ENCODE measurements at places on chromosomes 2 and 18.
A peak's percentile ranks its signal among the peaks of the same experiment; 100 is the strongest.

GRCh38 chr18:76977108-76977621, 154.8 kb downstream of the ZNF236 start:
- DNase-seq, result no peak

DNA sequence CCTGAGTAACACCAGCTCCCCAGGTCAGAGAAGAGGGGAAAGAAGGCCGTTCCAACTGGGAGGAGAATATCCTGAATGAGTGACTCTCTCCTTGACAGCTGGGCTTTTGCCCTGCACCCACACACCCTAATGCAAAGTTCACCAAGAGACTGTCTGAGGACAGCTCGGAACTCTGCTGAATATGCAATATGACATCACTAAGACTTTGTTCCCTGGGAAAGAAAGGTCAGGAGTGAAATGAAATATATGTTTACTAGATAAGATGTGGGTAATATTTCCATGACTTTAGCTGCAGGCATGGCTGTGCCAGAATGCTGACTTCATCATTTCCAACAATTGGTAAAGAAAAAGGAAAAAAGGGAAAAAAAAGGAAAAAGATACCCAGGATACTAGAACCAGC, 488.2 kb upstream of the RAB6C start:
- DNase-seq, result no peak

- no peak for DNase-seq
These were observed 160.0 kb downstream of the PTGR3 start for GRCh38 chr18:75048776-75049454.

- no peak for DNase-seq
These were observed 715 bp upstream of the CFAP36 start for GRCh38 chr2:55518841-55519165.

GRCh38 chr2:112160283-112161250, 22.4 kb downstream of the FBLN7 start:
- no peak for DNase-seq

GRCh38 chr2:159971365-159972152, 90.9 kb downstream of the PLA2R1 start:
- DNase-seq, result no peak

DNA sequence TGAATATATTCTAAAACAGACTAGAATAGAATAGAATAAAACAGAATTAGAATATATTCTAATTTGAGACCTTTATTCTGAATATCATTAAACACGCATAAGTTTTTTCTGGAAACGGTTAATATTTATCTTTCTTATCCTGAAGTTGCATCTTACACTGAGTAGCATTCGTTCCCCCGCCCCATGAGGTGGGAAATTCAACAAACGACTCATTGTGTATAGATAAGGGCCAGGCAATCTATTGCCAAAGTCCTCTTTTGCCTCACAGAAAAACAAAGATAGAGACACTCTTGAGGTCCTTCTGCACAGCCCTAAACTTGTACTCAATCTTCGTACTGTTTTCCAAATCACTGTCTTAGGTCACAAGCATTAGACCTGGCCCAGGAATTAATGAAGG, 98.1 kb downstream of the COL6A3 start:
- no peak for DNase-seq

GRCh38 chr2:240566203-240567136, 1.8 kb upstream of the RNPEPL1 start:
- peak; percentile 92 for DNase-seq

- DNase-seq, result no peak
These were observed 116.7 kb upstream of the CHST9 start for GRCh38 chr18:27301615-27302378.

- DNase-seq, result no peak
These were observed 10.5 kb downstream of the CYTIP start for GRCh38 chr2:157433394-157433793.

- no peak for DNase-seq
These were observed 37.2 kb downstream of the DRC1 start for GRCh38 chr2:26438926-26439325.

DNA sequence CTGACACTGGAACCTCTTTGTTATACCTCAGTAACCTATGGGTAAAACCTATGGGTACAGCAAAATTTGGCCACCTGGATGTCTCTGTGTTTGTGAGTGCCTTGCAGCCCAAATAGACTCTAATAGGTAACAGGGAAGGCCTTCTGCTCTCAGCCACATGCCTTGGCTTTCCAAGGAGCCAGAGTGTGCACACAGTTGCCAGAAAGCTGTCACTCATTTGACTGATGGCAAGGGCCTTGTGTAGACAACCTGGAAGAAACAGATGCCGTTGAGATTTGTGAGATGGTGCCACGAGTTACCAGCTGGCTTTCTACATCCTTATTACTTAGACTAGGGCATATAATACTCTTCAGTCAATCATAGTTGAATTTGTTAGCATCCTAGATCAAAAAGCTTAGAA, 90.1 kb upstream of the RAB12 start:
- no peak for DNase-seq

- DNase-seq, result no peak
These were observed 143.6 kb downstream of the ALPK2 start for GRCh38 chr18:58484989-58485981.

- no peak for DNase-seq
These were observed 104.9 kb upstream of the LYPD6 start for GRCh38 chr2:149225446-149225845.

- no peak for DNase-seq
These were observed 359.3 kb downstream of the CMPK2 start for GRCh38 chr2:6506361-6506794.

- no peak for DNase-seq
These were observed 45.2 kb downstream of the GAREM1 start for GRCh38 chr18:32425466-32425865.

DNA sequence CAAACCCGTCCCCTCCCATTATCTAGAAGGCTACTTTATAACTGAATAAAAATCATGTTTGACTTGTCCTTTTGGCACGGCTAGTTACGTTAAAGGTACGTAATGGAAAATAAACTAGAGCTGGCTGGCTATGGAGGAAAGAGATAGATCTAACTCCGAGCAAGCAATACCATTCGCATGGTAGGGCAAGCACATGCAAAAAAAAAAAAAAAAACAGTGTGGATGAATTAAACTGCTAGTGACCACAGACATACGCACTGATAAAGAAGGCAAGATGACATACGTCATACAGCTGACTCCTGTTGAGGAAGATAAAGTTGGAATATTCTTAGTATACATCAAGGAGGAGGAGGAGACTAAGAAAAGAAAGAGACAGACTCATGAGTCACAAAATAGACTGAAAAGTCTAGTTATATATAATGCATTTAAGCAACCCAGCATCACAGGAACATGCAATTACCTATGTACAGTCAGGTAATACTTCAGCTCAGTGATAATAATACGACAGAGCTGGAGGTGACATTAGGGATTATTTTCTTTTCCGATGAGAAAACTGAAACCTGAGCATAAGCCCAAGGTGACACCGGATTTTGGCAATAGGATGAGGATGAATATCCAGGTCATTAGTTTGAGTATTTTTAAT, 37.9 kb upstream of the NARS1 start:
- no peak for DNase-seq

- DNase-seq, result no peak
These were observed 3.7 kb downstream of the FAM171B start for GRCh38 chr2:186697536-186697935.

GRCh38 chr2:181444654-181445053, 12.5 kb upstream of the ITGA4 start:
- DNase-seq, result no peak

- no peak for DNase-seq
These were observed 157.9 kb downstream of the ANKRD44 start for GRCh38 chr2:197152451-197153228.

GRCh38 chr2:100202567-100202966, 60.2 kb upstream of the AFF3 start:
- no peak for DNase-seq

GRCh38 chr2:3316456-3317276, 61.0 kb downstream of the EIPR1 start:
- no peak for DNase-seq

- no peak for DNase-seq
These were observed at the start of gene VAMP5 for GRCh38 chr2:85584354-85584856. Gene VAMP5, plus strand, starts transcription at chr2:85584431. Its CDS starts 60 bp downstream, at chr2:85584491.

GRCh38 chr18:76161983-76162382, 333.1 kb downstream of the ZNF516 start:
- DNase-seq, result no peak

- no peak for DNase-seq
These were observed 5.7 kb upstream of the EFR3B start for GRCh38 chr2:25036221-25036559.

DNA sequence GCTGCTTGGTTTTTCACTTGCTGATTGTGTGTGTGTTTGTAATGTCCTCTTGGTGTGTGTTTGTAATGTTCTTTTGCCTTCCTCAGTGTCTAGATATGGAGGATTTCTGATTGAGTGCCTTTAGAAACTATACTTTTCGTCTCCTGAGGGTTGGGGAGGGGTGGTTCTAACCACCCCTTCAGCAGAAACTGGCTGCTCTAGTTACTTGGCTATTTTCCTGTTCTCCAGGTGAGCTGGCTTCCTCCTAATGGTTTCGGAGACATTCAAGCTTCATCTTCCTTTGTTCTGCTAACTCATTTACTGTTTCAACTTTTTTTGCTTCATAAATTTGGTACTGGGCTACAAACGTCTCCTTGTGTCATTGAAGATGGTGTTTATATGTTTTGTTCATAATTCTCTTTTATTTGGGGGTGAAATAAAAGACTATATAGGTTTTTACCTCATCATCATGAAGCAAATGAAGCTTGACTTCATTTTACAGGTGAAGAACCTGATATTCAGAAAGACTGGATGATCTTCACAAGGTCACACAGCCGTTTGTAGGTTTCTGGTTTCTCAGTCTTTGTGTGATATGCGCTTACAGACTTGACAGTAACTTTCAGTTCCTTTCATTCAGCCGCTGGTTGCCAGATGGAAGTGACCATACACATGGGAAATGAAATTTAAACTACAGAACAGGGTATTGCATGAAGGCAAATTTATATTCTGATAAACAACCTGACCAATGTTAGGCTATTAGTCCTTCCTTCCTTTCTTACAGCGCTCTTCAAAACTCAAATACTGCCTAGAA, 238.5 kb downstream of the GALR1 start:
- DNase-seq, result no peak

- DNase-seq, result no peak
These were observed 61.9 kb upstream of the HK2 start for GRCh38 chr2:74772046-74772445.

DNA sequence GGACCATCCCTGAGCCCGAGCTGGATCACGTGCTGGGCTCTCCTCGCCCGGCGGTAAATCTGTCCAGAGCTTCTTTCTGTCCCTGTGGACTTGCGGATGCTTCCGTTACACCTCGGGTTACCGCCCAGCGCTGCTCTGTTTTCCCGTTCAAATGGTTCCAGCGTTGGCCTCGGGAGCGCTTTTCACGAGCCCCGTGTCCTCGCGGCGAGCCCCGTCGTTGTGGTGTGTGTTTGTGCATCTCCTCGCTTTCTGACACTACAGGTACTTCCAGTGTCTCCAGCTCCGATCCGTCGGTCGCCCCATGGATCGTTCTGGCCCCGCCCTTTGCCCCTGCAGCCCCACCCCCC, 77.4 kb downstream of the RTP5 start:
- no peak for DNase-seq

GRCh38 chr2:107553539-107553938, 273.2 kb upstream of the RGPD4 start:
- no peak for DNase-seq

GRCh38 chr2:201208563-201209252, 25.8 kb downstream of the CASP10 start:
- no peak for DNase-seq

GRCh38 chr2:105553538-105554196, 154.8 kb upstream of the FHL2 start:
- no peak for DNase-seq

DNA sequence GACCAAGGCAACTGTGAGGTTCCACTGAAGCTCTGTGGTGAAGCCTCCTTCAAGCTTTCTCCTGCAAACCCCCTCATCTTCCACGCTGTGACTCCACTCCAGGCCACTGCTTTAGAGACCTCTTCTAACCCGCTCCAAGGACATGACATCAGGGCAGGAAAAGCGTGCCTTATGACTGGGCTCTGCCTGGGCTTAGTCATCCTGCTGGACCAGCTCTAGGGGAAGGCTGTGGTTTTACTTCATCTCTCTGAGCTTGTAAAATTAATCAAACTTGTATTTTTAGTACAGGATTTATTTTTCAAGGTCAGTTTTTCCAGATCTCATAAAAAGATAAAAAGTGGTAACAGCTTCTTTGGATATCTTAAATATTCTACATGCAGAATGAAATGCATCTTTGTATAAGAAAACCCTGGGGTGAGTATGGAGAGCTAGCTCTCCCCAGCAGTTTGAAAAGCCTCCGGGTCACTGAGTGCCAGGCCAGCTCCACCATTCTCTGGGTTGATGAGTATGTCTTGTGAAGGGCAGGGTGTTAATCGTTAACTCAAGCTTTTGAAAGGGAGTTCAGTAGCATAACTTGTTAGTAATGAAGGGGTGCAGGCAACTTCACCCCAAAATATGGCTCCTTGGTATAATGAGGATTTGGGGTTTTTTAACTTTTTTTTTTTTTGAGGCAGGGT, 33.1 kb upstream of the YPEL5 start:
- DNase-seq, result no peak
